ENCODE measurements at places on chromosomes 13 and 19.
A peak's percentile ranks its signal among the peaks of the same experiment; 100 is the strongest.

DNA sequence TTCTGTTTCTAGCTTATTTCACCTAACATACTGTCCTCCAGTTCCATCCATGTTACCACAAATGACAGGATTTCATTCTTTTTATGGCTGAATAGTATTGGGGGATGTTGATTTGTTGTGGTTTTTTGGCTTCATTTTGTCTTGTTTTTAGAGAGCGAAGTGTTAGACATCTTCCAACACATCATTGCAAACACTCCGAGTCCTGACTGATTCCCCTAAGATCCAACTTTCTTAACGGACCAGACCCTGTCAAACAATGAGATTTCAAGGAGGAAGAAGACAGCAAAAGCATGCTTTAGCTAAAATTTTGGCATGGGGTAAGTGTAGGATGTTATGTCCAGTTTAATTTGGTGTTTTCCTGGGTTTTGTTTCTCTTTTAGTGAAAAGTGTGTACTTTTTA is 3.8 kb upstream of the CASP14 start:
- no peak for DNase-seq

DNA sequence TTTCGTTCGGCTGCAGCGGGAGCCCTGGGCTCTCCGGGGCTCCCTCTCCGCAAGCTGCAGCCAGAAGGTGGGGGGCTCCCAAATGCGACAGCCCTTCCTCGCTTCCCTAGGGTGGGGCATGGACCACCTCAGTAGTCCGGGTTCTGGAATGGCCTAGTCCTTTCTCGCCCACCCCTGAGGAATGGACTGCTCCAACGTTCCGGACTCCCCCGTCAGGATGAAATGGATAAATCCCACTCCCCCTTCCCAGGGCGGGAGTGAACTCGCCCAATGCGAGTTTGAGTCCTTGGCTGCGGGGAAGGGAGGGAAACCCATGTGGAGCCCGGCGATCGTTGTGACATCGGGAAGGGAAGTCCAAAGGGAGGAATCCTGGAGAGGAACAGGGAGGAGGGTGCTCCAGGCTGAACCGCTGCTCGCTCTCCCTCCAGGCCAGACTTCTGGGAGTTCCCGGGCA is 5.5 kb downstream of the HRC start:
- DNase-seq = peak; percentile 38

GRCh38 chr19:34057155-34057554 is 115.1 kb upstream of the LSM14A start:
- no peak for DNase-seq

GRCh38 chr13:98535501-98536354 is 41.2 kb downstream of the STK24 start:
- no peak for DNase-seq

GRCh38 chr19:1220976-1221903 is 15.7 kb downstream of the STK11 start:
- no peak for DNase-seq

- DNase-seq = no peak
Measured at GRCh38 chr13:45406421-45406820, 11.8 kb downstream of the SLC25A30 start.

DNA sequence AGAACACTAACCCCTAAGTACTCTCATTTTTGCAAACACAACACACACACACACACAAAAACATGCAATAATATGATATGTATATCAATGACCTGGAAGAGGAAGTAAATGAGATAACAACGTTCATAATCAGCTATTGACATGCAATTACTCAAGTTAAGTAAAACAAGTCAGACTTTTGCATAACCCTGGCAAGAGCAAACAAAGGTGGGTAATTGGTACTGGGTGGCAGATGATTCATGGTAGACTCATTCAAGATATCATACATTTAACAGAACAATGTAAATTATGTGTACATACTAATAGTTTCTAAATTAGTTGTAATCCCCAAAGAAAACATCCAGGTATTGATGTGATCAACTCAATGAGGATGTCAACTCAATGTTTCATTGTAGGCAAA is 508.8 kb downstream of the DACH1 start:
- no peak for DNase-seq

DNA sequence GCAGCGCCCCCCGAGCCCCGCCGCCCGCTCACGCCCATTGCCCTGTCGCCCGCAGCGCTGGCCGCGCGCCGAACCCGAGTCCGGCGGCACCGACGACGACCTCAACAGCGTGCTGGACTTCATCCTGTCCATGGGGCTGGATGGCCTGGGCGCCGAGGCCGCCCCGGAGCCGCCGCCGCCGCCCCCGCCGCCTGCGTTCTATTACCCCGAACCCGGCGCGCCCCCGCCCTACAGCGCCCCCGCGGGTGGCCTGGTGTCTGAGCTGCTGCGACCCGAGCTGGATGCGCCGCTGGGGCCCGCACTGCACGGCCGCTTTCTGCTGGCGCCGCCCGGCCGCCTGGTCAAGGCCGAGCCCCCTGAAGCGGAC is 518 bp downstream of the KLF2 start:
- DNase-seq = no peak

DNA sequence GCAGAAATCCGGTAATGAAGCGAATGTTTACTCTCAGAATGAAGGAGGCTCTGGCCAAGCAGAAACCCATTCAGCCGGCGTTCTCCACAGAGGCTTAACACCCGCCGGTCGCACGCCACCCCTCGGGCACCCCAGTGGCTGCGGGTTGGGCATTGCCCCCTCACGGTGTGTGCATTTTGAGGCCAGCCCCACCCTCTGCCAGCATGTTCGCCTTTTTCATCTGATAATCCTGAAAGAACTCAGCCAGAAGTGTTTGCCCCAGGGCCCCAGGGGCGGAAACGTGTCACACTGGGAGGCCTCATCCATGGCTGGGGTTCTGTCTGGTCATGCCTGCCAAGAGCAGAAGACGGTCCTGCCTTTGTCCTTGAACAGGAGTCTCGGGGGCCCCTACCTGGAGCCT is 34.2 kb downstream of the COMP start:
- DNase-seq = no peak

DNA sequence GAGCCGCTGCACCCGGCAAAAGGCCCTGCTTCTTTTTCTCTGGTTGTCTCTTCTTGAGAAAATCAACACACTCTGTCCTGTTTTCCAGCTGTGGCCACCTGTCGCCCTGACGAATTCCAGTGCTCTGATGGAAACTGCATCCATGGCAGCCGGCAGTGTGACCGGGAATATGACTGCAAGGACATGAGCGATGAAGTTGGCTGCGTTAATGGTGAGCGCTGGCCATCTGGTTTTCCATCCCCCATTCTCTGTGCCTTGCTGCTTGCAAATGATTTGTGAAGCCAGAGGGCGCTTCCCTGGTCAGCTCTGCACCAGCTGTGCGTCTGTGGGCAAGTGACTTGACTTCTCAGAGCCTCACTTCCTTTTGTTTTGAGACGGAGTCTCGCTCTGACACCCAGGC is 17.2 kb downstream of the LDLR start:
- DNase-seq = no peak

GRCh38 chr13:106967391-106967790 is 399.5 kb upstream of the ARGLU1 start:
- DNase-seq = no peak

GRCh38 chr19:52494518-52494917 is 33.0 kb upstream of the ZNF808 start:
- no peak for DNase-seq

DNA sequence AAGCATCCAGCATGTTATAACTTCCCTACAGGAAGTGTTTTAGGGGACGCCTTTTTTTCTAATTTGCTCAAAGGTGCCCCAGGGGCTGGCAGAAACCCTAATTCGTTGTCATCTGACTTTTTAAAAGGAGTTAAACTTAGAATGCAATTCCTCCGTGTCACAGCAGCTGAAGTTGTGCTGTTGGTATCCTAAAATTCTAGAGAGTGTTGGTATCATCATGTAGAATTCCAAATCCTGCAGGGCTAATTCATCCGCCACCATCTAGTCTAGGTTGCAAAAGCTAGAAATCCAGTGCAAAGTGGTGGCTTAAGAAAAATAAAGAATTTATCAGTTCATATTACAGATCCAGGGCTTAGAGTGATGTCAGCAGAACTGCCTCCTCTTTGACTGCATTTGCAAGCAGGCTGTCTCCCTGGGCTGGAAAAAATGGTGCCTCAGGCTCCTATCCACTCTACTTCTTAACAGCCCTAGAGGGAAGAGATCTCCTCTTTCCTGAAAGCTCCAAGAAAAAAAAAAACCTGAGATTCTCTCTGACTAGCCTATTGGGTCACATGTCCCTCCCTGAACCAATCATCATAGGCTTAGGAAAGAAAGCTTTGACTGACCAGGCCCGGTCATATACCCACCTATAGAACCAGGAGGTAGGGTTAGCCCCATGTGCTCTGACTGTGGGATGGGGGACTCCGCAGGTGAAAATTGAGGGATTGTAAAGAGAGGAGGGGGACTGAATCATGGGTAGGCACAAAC is 73.0 kb downstream of the MAP4K1 start:
- peak; percentile 73 for DNase-seq

- DNase-seq = no peak
Measured at GRCh38 chr13:31629085-31629780, 110.1 kb upstream of the RXFP2 start.

DNA sequence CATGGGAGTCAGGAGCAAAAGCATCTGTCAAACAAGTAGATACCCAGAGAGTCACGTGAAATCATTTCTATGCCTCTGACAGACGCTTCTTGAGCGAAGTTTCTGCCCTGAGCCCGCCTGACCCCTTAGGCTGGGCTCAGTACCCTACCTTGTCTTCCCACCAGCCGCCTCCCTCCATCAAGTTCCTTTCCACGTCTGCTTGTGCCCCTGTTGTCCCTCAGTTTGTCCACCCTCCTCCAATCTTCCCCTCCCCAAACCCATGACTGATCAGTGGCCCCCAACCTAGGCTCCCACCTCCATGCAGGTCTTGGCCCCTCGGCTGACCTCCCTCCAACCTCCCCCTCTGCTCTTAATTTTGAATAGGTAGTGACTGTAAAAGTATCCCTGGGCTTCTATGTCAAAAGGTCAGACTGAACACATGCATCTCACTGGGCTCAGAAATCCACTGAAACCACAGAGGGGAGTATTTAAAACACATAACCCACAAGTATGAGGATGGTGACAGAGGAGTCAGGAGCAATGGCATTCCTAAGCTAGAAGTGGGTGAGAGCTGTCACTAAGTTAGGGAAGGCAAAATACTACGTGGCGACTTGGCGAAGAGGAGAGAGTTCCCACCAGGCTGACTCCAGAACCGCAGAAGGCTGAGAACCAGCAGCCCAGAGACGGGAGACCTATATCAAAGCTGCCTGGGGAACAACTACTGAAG is 1.7 kb upstream of the ZNF446 start:
- DNase-seq = no peak

GRCh38 chr13:40651866-40652587 is 14.4 kb downstream of the FOXO1 start:
- DNase-seq = no peak

GRCh38 chr13:68304286-68304893 is 1074.3 kb upstream of the PCDH9 start:
- peak; percentile 2 for DNase-seq

GRCh38 chr13:41928323-41928722 is 32.6 kb downstream of the VWA8 start:
- DNase-seq = no peak

DNA sequence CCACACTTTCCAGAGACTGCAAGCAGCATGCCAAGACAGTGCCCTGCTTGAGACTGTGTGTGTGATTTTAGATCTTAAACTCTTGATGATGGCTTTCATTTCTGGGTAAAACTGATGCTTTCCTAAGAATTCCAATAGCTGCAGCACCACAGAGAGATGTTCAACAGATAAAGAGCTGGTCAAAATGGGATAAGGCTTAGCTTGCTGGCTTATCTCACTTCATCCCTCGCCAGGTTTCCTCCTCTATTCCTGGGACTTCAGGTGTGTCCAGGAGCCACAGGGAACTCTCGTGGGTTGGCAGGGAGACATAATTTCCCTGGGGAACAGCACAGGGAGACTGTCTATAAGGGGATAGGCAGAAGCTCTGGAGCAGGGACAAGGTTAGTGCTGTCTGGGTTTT is 137.3 kb downstream of the KCTD15 start:
- DNase-seq = no peak

All from NCI-H2227 treated with DMSO at 0.1 percent for 48 hours (cell line).